ENCODE measurements at places on chromosomes 12 and 14. TPM values are rescaled to one million over a fixed set of nuclear protein-coding genes. Genes with fewer than 3 reads are reported as not detected.

GRCh38 chr14:58637391-58638230 is at the start of gene DACT1:
TSS of gene DACT1 (plus strand) at chr14:58637962. CDS start at chr14:58638203, 241 bp downstream.
- DNase-seq: peak; percentile 63

LRFN5 gene
- total RNA-seq: 13.8 TPM

DNA sequence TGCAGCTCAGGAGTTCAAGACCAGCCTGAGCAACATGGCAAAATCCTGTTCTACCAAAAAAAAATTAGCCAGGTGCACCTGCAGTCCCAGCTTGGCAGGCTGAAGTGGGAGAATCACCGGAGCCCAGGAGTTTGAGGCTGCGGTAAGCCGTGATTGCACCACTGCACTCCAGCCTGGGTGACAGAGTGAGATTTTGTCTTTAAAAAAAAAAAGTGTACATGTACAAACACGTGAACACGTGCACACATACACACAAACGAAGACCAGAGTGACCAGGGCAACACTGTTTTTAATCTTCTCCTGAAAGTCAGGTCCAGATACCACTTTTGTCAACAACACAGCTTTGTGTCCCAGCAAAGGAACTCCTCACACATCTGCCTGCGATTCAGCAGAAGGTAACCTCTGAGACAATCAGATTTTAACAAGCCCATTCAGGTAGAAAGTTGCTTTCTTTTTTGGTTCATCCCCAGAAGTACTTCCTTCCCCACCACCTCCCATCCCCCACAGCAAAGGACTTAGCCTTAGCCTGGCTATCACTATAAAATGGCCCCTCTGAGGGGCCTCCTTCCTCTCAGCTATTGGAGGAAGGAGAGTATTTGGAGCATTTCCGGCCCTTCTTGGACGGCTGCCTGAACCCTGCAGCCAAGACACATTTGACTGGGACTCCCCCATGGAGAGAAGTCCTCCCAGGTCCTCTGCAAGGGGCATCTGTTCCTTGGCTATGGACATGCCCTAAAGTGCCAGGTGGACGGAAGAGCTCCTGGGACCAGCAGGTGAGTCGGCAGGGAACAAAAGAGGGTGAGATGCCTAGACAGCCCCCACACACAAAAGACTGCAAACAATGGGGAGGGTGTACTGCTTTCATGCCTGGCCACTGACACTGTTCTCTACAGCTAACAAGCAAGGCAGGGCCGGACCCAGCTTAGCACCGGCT is 9.8 kb downstream of the CTDSP2 start:
- peak; percentile 58 for DNase-seq

DNA sequence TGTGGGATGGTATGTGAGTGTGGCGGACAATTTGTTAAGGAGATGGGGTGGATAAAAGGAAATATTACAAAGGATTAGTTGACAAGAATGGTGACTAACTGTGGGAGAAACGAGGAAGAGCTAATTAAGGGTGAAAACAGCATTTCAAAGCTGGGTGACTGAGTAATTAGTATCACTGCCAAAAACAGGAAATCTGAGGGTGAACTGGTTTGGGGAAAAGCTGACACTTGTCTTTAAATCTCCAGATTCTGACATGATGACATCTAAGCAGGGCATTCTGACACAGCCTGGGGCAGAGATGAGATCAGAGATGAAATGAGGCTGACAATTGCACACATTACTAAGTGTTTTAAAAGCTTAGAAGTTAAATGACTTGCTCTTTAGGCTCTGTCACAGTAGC is 42.4 kb upstream of the CCDC175 start:
- no peak for DNase-seq

DDX47 gene
- 70.4 TPM for total RNA-seq

DNA sequence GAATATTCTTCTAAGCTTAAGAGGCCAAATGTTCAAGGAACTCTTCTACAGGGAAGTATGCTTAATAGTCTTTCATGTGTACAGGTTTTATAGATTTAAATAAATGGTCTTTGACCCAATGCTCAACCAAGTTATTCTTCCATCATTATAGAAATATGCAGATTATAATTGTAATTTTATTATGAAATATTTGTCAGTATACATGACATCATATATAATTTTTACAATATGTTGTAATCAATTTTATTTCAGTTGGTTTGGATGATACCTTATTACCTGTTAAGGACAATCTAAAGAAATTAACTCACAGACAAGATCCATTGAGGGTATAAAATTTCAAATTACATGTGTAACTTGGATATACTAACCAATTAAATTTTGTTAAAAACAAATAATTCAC is 1278.3 kb downstream of the SLC16A7 start:
- no peak for DNase-seq

GYS2 gene
- total RNA-seq: not detected

DNA sequence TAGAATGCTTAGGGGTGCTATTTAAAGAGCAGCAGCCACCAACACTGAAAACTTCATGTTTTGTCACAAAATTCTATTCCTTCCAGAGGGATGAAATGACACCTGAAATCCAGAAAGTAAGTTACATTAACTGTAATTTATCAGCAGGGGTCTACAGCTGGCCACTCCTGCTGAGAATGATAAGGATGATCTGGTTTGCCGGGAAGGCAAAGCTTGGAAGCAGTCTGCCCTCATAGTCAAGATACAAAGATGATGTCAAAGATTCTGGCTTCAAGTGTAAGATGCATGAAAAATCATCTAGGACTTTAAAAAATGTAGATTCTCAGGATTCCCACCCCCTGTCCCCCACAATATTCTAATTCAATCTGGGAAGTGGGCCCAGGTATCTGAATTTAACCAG is 58.4 kb downstream of the DCAF5 start:
- no peak for DNase-seq

DNA sequence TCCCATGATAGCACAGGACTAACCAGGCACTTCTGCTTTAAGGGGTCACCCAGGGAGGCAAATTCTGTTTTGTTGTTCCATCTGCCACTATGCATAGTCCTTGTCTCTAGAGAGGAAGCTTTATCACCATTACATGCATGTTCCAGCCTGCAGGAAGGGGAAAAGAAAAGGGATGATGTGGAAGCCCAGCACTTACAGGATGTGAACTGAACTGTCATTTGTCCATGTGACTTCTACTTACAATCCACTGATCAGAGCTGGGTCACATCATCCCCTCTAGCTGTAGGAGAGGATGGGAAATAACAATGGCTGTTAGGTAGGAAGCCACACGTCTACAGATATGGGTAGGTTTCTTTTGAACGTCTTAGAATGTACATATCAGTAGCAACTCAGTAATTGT is 203.1 kb downstream of the PTPRO start:
- no peak for DNase-seq

DNA sequence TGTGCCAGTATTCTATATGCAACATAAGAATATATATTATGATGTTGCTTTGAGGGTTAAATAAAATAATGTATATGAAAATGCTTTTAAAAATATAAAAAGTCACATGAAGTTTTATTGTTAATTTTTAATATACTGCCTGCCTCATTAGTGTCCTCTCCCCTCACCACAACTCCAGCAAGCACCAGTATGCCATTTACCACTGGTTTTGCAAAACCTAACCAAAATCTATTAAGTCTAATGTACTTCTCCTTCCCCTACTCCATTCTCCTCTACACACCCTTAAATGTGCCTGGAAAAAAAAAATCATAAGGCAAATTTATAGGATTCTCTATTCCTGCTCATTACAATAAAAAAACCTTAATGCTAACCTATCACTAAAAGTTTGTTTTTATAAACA is 24.0 kb upstream of the GNG2 start:
- no peak for DNase-seq

AMDHD1 gene
- 0.47 TPM for total RNA-seq

DNA sequence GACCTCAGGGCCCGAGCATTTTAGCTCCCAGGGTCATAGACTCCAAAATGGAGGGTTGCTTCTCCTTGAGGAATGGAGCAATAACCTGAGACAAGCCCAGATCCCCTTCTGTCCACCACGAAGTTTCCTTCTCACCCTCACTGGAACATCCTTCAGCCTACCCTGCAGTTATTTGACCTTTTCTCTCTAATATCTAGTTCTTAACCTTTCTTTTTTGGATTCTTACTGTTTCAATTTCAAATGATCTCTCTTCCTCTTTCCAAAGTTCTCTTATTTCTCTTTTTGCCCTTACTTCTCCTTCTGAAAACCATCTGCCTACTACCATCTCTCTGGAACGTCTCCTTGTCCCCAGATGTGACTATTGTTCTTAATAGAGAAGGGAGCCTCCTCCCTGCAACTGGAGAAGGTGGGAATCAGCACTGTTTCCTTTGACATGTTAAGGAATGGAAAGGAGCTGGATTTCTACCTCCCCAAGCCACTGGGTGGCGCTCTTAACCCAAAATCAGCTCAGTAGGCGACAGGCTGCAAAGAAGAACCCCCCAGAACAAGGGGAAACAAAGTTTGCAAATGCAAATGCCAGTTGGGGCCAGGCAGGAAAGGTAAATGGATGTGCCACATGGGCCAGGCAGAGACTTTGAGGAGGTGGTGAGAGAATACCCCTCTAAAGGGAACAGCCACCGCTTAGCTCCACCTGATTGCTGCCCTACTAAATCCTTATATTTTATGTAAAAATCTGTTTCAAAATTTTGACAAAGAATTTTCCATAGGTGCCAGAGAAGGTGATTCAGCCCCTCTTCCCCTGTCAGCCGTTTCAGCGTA is 22.4 kb upstream of the PDE1B start:
- DNase-seq: no peak

- no peak for DNase-seq
Observed at GRCh38 chr12:124551268-124552144, 15.9 kb downstream of the NCOR2 start.

DNA sequence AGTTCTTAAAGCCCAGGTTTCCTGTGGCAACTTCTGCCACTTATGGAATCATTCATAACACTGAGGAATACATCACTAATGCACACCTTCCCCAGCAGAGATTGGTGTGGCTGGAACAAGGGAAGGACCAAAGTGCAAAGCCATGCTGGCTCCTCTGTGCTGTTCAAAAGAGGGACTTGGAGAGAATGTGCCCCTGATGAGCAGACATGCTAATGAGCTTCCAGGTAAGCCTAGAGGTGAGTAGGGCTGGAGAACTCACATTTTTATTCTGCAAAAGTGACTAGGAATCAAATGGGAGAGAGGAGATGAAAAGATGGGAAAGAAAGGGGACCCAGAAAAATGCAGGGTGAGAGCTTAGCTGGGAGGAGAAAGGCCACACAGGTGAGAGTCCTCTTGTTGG is 289.7 kb downstream of the TTC8 start:
- DNase-seq: no peak

GRCh38 chr14:103749860-103750259 is 34.2 kb downstream of the ZFYVE21 start:
- no peak for DNase-seq
